ENCODE measurements at places on chromosomes 4 and X. TPM values are rescaled to one million over a fixed set of nuclear protein-coding genes. Genes with fewer than 3 reads are reported as not detected.

GRCh38 chrX:148024425-148025148, 43.5 kb downstream of the FMR1NB start:
- no peak for DNase-seq
- no peaks in the 10 kb centered on the region for H3K4me1 ChIP-seq
- no peaks in the 10 kb centered on the region for H3K27me3 ChIP-seq
- no peaks in the 10 kb centered on the region for H3K36me3 ChIP-seq
- no peak overlapping the region for H3K27ac ChIP-seq

Gene PTCHD1
- total RNA-seq, result 0.05 TPM

DNA sequence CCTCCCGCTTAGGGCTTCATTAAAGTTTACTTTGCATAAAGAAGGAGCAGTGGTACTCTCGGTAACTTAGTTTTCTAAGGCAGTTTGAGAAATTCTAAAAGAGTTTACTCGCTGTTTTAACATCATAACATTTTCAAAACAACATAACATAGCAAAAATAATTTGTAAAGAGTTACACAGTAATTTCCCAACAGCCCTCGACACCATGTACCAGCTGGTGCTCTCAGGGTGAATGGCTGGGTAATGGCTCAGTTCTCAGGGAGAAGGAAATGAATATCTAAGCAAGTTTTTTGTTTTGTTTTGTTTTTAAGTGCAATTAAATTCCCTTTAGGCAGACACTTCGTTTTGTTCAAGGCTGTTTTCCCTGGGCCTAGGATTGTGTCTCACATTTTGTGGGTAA, 435.3 kb downstream of the C4orf33 start:
- no peak overlapping the region for H3K27ac ChIP-seq
- no peaks in the 10 kb centered on the region for H3K4me1 ChIP-seq
- H3K4me3 ChIP-seq, result no peak overlapping the region
- no peak for DNase-seq
- H3K36me3 ChIP-seq, result no peaks in the 10 kb centered on the region

DNA sequence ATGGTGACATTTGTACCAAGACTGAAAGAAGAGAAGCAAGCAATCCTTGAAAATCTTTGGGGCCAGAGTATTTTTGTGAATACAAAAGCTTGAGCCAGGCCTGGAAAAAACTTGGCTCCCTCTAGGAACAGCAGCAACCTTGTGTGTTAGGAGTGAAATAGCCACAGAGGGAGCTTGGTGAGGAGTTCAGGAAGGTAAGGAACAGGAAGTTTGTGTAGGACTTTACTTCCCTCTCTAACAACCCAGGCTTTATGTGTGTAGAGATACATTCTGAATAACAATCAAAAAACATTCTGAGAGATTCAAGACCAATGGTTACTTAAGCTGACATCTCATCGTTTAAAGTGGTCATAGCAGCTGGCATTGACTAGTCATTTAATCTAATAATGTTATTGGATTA, 668.5 kb downstream of the PCDH18 start:
- no peak for DNase-seq
- peaks cover 7% of the 10 kb centered on the region for H3K4me1 ChIP-seq
- no peaks in the 10 kb centered on the region for H3K27me3 ChIP-seq
- H3K4me3 ChIP-seq, result no peak overlapping the region

- DNase-seq, result no peak
- H3K4me1 ChIP-seq, result peaks cover 15% of the 10 kb centered on the region
- no peaks in the 10 kb centered on the region for H3K27me3 ChIP-seq
- no peak overlapping the region for H3K27ac ChIP-seq
These were observed 597.7 kb downstream of the PCDH18 start for GRCh38 chr4:136934601-136935000.

- peak overlapping the region; percentile 82 for H3K27ac ChIP-seq
- H3K36me3 ChIP-seq, result no peaks in the 10 kb centered on the region
- H3K4me1 ChIP-seq, result peaks cover 60% of the 10 kb centered on the region
- H3K27me3 ChIP-seq, result no peaks in the 10 kb centered on the region
- no peak overlapping the region for H3K4me3 ChIP-seq
These were observed 154.5 kb downstream of the GASK1B start for GRCh38 chr4:158018221-158018830.

GRCh38 chr4:150662686-150663085, 80.7 kb downstream of the MAB21L2 start:
- no peak for DNase-seq
- peaks cover 2% of the 10 kb centered on the region for H3K4me1 ChIP-seq
- H3K36me3 ChIP-seq, result no peaks in the 10 kb centered on the region
- H3K4me3 ChIP-seq, result no peak overlapping the region

GRCh38 chr4:14787894-14788293, 214.4 kb upstream of the CPEB2 start:
- no peaks in the 10 kb centered on the region for H3K4me1 ChIP-seq
- peaks cover 4% of the 10 kb centered on the region for H3K27me3 ChIP-seq
- H3K4me3 ChIP-seq, result no peak overlapping the region
- H3K27ac ChIP-seq, result no peak overlapping the region
- no peak for DNase-seq

Gene SLC34A2
- not detected for total RNA-seq

GRCh38 chr4:143668930-143669552, 31.4 kb downstream of the FREM3 start:
- no peak overlapping the region for H3K4me3 ChIP-seq
- H3K27me3 ChIP-seq, result peaks cover 10% of the 10 kb centered on the region
- H3K4me1 ChIP-seq, result no peaks in the 10 kb centered on the region
- no peak overlapping the region for H3K27ac ChIP-seq
- no peak for DNase-seq
- H3K36me3 ChIP-seq, result no peaks in the 10 kb centered on the region

- no peak overlapping the region for H3K4me3 ChIP-seq
- H3K36me3 ChIP-seq, result peaks cover 1% of the 10 kb centered on the region
- H3K27ac ChIP-seq, result peak overlapping the region; percentile 67
- DNase-seq, result no peak
- H3K27me3 ChIP-seq, result no peaks in the 10 kb centered on the region
These were observed 18.4 kb downstream of the MAGEB17 start for GRCh38 chrX:16185725-16186136.

Measured in osteocyte (in vitro differentiated cells).